ENCODE measurements at places on chromosomes 13 and 19. TPM values are rescaled to one million over a fixed set of nuclear protein-coding genes. Genes with fewer than 3 reads are reported as not detected.

The PRR19 gene
- total RNA-seq: 0.29 TPM

DNA sequence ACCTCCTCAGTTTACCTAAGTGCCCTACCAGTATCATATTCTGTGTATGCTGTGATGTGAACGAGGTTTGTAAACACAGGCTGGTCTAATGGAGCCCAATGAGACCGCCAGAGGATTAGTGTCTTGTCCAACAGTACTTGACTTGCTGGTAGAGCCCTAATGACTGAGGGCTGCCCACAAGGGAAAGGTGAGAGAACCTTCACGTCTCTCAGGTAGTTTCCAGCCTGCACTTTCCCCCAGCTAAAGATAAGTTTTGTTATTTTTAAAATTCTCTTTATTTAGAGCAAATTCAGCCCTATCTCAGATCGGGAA is 498 bp upstream of the RBM26 start:
- H3K4me1 ChIP-seq: peaks cover 22% of the 10 kb centered on the region
- DNase-seq: no peak
- H3K27ac ChIP-seq: peak overlapping the region; percentile 95
- no peaks in the 10 kb centered on the region for H3K36me3 ChIP-seq
- H3K4me3 ChIP-seq: peak overlapping the region; percentile 89

DNA sequence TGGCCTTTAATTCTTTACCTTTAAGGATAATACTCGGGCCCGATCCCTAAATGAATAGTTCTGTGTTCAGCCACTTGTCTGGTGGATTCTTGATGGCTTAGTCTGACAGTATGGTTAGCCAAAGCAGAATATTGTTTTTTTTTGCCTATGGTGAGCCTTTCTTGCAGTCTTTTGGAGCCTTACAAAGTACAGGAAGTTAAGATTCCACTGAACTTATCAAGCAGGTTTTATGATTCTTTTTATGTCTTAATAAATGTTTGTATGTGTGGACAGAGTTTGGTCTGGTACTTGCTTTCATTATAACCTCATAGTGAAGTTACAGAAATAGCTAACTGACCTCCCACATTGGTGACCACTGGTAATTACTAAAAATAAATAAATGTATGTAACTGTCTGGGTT is 17.1 kb downstream of the PCCA start:
- no peaks in the 10 kb centered on the region for H3K36me3 ChIP-seq
- no peak overlapping the region for H3K27ac ChIP-seq
- H3K4me3 ChIP-seq: no peak overlapping the region
- H3K4me1 ChIP-seq: no peaks in the 10 kb centered on the region

DNA sequence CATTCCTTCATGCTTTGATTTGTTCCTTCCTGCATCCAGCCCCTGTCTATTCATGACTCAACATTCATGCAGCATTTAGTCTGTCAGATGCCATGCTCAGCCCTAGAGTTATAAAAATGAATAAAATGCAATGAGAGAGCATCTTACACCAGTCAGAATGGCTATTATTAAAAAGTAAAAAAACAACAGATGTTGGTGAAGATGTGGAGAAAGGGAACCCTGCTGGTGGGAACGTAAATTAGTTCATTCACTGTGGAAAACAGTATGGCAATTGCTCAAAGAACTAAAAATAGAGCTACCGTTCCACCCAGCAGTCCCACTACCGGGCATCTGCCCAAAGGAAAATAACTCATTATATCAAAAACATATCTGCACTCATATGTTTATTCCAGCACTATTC is 70.0 kb upstream of the GTF3A start:
- H3K27me3 ChIP-seq: no peaks in the 10 kb centered on the region
- peaks cover 18% of the 10 kb centered on the region for H3K4me1 ChIP-seq
- H3K27ac ChIP-seq: no peak overlapping the region
- H3K36me3 ChIP-seq: no peaks in the 10 kb centered on the region

The SYT3 gene
- 0.72 TPM for total RNA-seq

The ABHD13 gene
- 6.5 TPM for total RNA-seq

The WTIP gene
- total RNA-seq: 0.70 TPM

DNA sequence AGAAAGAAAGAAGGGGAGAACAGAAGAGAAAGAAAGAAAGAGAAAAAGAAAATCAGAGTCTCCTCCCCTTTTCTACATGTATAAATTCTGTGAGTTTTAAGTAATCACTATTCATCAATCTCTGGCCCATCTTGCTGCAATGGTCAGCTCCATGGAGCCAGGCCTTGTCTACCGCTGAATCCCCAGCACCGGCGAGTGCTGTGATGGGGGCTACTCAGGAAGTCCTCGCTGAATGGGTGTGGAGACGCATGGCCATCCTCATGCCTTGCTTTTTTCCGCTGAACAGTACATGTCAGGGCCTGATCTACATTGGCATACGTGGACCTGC is 29.9 kb downstream of the GPR42 start:
- H3K36me3 ChIP-seq: peaks cover 3% of the 10 kb centered on the region
- no peak overlapping the region for H3K27ac ChIP-seq
- peaks cover 41% of the 10 kb centered on the region for H3K4me1 ChIP-seq
- DNase-seq: no peak

GRCh38 chr13:50129081-50129705 is 113.9 kb downstream of the KCNRG start:
- peaks cover 47% of the 10 kb centered on the region for H3K27me3 ChIP-seq
- H3K36me3 ChIP-seq: peaks cover 4% of the 10 kb centered on the region
- no peak for DNase-seq
- peaks cover 67% of the 10 kb centered on the region for H3K4me1 ChIP-seq
- peak overlapping the region; percentile 97 for H3K4me3 ChIP-seq

DNA sequence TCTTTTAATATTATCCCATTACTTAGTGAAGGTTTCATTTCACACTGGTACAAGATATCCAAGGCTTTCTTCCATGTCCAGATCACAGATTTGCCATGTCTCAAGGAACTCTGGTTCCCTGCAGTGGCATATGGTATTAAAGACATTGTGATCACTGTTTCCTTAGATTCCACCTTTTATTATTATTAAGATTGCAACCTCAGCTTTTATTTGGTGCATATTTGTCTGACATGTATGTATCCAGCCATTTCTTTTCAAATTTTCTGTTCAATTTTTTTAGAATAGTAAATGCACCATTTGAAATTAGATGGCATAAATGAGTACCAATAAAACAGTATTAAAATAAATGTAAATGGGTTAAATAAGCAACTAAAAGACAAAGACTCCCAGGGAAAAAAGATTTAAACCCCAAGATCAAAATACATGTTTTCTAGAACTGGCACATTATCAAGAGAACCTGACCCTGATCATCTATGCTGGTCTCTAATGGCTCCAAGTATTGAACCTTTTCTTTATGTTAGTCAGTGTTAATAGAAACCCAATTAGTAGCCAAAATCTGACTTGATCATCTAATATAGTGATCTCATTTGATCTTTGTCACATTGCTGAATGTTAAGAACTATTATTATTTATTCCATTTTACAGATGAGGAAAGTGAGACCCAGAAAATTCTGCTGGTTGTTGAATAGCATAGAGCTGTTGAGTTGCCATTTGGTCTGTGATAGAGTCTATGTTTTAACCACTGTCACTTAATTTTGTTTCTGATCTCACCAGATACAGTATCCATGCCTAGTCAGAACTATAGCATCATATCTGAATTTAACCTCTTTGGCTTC is at the start of gene OR10H4:
Gene OR10H4, plus strand, starts transcription at position 786 of the 836 bp plus-strand sequence. Its CDS starts 0 bp downstream, at position 786.
- peaks cover 47% of the 10 kb centered on the region for H3K27me3 ChIP-seq
- DNase-seq: no peak
- H3K27ac ChIP-seq: no peak within 1 kb of the TSS
- H3K4me3 ChIP-seq: no peak within 1 kb of the TSS
- no peaks in the 10 kb centered on the region for H3K4me1 ChIP-seq

DNA sequence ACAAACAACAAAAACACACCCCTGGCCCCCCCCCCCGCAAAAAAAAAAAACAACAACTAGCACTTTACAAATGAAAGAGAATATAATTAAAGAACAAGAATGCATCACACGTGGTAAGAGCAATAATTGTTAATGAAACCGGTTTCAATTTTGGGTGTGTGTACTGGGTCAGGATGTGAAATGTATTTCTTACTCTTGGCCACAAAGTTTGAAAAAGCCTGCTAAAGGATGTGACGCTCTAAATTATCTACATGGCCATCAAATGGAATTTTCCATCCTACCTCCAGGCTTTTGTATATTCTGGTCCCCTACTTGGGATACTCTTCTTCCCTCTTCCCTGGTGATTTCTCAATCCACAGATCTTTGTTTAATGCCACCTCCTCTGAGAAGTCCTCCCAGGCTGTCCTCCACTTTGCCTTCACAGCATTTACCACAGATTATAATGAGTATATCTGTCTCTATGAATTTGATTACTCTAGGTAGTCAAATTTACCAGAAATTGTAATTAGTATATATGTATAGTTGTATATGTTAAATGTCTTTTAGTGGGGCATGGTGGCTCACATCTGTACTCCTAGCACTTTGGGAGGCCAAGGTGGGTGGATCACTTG is 2.1 kb downstream of the SARS2 start:
- no peak for DNase-seq
- H3K36me3 ChIP-seq: peaks cover 14% of the 10 kb centered on the region
- peaks cover 60% of the 10 kb centered on the region for H3K4me1 ChIP-seq
- peak overlapping the region; percentile 98 for H3K4me3 ChIP-seq
- H3K27ac ChIP-seq: peak overlapping the region; percentile 36
- no peaks in the 10 kb centered on the region for H3K27me3 ChIP-seq

DNA sequence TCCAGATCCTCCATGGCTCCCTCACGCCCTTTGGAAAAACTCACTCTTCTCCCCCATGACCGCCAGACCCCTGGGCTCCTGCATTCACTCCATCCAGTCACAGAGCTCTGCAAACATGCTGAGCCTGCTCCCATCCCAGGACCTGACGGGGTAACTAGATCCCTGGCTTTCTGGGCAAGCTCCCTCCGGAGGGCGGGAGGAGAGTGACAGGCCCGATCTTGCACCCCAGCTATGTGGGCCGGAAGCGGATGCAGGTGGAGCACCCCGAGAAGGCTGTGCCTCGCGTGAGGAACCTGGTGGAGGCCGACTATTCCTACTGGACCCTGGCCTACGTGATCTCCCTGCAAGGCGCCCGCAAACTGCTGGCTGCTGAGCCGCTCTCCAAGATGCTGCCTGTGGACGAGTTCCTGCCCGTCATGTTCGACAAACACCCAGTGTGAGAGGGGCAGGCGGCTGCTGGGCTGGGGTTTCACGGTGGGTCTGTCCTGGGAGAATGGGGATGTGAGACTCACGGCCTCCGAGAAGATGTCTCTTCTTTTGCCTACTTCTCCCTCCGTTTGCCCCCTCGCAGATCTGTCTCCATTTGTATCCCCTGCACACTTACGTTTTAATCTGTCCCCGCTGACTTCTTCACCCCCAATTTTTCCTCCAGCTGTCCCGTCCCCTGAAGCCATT is 25.2 kb downstream of the COLGALT1 start:
- no peaks in the 10 kb centered on the region for H3K4me1 ChIP-seq
- peaks cover 14% of the 10 kb centered on the region for H3K36me3 ChIP-seq
- no peak for DNase-seq
- H3K4me3 ChIP-seq: no peak overlapping the region
- no peaks in the 10 kb centered on the region for H3K27me3 ChIP-seq
- H3K27ac ChIP-seq: no peak overlapping the region

DNA sequence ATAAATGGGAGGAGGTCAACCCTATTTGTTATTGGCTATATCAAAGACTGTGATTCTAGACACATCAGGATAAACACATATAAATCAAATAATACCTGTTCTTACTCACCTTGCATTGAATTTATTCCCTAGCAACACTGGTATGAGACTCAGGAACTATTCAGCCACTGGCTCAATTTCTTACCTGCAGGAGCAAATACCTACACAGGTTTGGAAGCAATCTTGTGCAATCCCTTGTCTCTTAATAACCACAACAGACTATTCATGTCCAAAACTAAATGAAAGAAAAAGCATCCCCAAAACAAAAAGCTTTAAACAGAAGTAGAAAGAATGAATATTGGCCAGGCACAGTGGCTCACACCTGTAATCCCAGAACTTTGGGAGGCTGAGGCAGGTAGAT is 55.5 kb downstream of the TBC1D4 start:
- H3K27ac ChIP-seq: no peak overlapping the region
- peaks cover 41% of the 10 kb centered on the region for H3K27me3 ChIP-seq
- no peak overlapping the region for H3K4me3 ChIP-seq
- H3K4me1 ChIP-seq: no peaks in the 10 kb centered on the region

- H3K36me3 ChIP-seq: no peaks in the 10 kb centered on the region
- no peak for DNase-seq
- peaks cover 13% of the 10 kb centered on the region for H3K27me3 ChIP-seq
- H3K27ac ChIP-seq: no peak overlapping the region
- no peaks in the 10 kb centered on the region for H3K4me1 ChIP-seq
These were observed 229.0 kb upstream of the IPO5 start for GRCh38 chr13:97724450-97724849.

The SYNGR4 gene
- total RNA-seq: 0.25 TPM

DNA sequence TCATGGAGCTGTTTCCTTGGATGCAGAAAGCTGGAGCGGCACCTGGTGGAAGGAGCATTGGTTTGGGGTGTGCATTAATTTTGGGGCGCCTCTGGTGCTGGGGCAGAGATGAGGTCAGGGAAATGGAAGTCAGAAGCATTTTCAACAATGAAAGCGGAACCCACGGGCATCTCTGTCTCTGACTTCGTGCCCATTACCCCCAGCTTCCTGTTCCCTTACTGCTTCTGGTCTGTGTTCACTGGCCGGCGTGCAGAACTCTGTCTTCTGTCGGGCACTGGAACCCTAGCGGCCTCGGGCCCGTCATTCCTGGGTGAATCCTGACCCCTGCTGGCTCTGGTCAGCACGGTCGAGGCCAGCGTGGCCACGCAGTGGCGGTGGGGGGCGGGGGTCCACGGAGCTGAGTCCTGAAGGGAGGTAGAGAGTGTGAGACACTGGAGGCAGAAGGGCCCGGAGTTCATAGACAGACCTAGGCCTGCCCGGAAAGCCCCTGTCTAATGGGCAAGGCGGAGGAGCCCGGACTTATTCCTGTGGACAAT is 7.9 kb upstream of the LINGO3 start:
- H3K4me3 ChIP-seq: no peak overlapping the region
- H3K27me3 ChIP-seq: peaks cover 12% of the 10 kb centered on the region
- peak; percentile 42 for DNase-seq
- H3K4me1 ChIP-seq: no peaks in the 10 kb centered on the region
- no peak overlapping the region for H3K27ac ChIP-seq

GRCh38 chr19:42332059-42332458 is 6.6 kb downstream of the MEGF8 start:
- H3K36me3 ChIP-seq: no peaks in the 10 kb centered on the region
- no peak overlapping the region for H3K27ac ChIP-seq
- no peak overlapping the region for H3K4me3 ChIP-seq
- no peak for DNase-seq

The CDC16 gene
- total RNA-seq: 99.4 TPM
